ENCODE measurements at places on chromosomes 7 and 10. TPM values are rescaled to one million over a fixed set of nuclear protein-coding genes. Genes with fewer than 3 reads are reported as not detected.

GRCh38 chr10:47438857-47439474 lies 44.9 kb downstream of the ANXA8 start:
- DNase-seq = no peak
- H3K27ac ChIP-seq = no peak overlapping the region
- no peaks in the 10 kb centered on the region for H3K4me1 ChIP-seq
- no peaks in the 10 kb centered on the region for H3K27me3 ChIP-seq
- H3K4me3 ChIP-seq = no peak overlapping the region

Gene EZH2
- total RNA-seq = 2.2 TPM

GRCh38 chr7:144738708-144739314 lies 97.0 kb downstream of the TPK1 start:
- no peaks in the 10 kb centered on the region for H3K36me3 ChIP-seq
- peaks cover 9% of the 10 kb centered on the region for H3K4me1 ChIP-seq
- no peak for DNase-seq
- H3K27ac ChIP-seq = no peak overlapping the region
- H3K27me3 ChIP-seq = no peaks in the 10 kb centered on the region

DNA sequence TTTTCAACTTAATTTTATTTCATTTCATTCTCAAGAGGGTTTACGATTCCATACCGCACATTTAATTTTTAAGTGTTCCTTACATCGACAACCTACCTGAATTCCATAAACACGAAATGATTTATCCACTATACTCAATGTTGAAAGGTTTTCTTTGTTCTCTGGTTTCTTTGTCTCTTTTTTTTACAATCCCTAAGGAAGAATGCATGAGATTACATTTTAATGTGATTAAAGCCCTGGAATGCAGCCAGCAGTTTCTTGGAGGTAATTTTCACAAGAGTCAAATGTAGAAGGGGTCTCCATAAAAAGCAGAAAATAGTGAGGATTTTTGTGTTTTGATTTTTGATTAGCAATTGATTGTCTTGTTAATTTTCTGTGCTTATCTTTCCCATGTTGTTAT lies 59.2 kb upstream of the ADCY1 start:
- H3K27me3 ChIP-seq = no peaks in the 10 kb centered on the region
- no peak overlapping the region for H3K4me3 ChIP-seq
- no peaks in the 10 kb centered on the region for H3K36me3 ChIP-seq
- H3K4me1 ChIP-seq = no peaks in the 10 kb centered on the region

DNA sequence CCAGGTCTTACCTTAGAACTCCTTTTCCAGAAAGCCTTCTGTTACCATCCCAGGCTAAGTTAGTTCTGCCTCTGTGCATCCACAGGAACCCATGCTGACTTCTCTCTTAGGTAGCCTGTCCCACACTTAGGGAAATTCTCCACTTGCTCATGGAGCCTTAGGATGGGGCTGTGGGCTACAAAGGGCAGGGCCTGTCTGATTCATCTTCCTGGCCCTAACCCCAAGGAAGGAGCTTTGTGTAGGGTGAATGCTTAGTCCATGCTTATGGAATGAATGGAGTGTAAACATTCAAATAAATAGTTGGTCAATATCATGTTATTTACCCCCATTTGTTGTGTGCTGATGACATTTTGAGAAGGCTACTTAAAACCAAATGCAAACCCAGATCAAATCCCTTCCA lies 54.7 kb downstream of the EMX2 start:
- no peak for DNase-seq
- no peaks in the 10 kb centered on the region for H3K27me3 ChIP-seq
- H3K27ac ChIP-seq = no peak overlapping the region
- no peak overlapping the region for H3K4me3 ChIP-seq
- H3K36me3 ChIP-seq = no peaks in the 10 kb centered on the region
- no peaks in the 10 kb centered on the region for H3K4me1 ChIP-seq

GRCh38 chr7:14368285-14368684 lies 378.8 kb upstream of the ETV1 start:
- H3K27me3 ChIP-seq = no peaks in the 10 kb centered on the region
- H3K36me3 ChIP-seq = no peaks in the 10 kb centered on the region
- H3K4me1 ChIP-seq = no peaks in the 10 kb centered on the region
- no peak overlapping the region for H3K4me3 ChIP-seq
- no peak for DNase-seq

Gene ABCF2
- total RNA-seq = 30.1 TPM

DNA sequence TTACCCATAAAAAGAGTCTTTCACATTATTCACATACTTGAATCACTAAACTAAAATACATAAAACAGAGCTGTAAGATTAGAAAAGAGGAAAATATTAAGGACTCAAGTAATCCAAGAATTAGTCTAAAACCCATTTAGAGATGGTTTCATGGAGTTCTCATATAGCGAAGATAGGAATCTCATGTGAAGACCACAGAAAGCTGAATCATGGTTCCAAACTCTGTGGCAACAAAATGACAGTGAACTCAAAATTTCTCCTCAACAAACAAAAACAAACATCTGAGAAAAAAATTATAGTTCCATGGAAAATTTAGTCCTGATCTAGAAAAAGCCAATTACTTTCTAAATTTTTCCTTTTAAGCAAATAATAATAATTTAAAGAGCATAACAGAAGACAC lies 34.6 kb downstream of the BAZ1B start:
- no peaks in the 10 kb centered on the region for H3K27me3 ChIP-seq
- no peak overlapping the region for H3K4me3 ChIP-seq
- no peak overlapping the region for H3K27ac ChIP-seq
- H3K36me3 ChIP-seq = peaks cover 43% of the 10 kb centered on the region
- no peak for DNase-seq

GRCh38 chr7:7861211-7861633 lies 107.4 kb upstream of the GLCCI1 start:
- DNase-seq = no peak
- H3K27ac ChIP-seq = no peak overlapping the region
- no peak overlapping the region for H3K4me3 ChIP-seq
- H3K27me3 ChIP-seq = no peaks in the 10 kb centered on the region
- no peaks in the 10 kb centered on the region for H3K36me3 ChIP-seq
- no peaks in the 10 kb centered on the region for H3K4me1 ChIP-seq

Gene CNPY1
- total RNA-seq = not detected

Gene FOXI2
- total RNA-seq = not detected

Gene FGL2
- 47.3 TPM for total RNA-seq

DNA sequence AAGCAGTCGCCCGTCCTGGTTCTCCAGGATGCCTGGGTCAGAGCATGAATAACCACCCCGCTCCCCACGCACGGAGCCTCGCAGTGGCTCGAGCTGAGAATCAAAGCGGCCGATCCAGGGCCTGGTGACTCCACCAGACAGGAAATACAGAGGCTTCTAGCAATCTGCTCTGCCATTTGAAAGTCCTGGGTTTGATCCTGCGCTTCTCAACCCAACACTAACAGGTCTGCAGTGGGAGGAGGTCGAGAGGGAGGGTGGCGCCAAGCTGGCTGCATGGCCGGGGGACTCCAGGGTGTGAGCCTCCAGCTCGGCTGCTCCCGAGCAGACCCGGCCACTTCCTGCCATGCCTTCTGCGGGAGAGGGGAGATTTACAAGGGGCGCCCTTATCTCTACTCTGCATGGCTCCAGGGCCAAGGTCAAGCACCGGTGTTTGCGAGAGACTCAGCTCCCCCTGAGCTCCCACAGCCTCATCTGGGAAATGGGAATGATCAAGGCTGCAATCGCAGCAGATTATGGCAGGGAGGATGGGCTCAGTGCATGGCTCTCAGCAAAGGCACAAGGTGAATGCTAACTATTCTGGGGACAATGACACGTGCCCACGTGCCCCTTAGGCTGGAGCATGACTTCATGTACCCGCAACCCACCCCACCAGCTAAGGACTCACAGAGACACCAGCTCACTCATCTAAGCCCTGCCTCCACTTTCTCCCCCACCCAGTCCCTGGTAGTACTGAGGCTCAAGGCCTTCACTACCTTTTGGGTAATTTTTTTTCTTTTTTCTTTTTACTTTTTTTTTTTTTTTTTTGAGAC lies 73.9 kb upstream of the TNRC18 start:
- peaks cover 40% of the 10 kb centered on the region for H3K36me3 ChIP-seq
- H3K4me3 ChIP-seq = no peak overlapping the region
- DNase-seq = no peak
- H3K4me1 ChIP-seq = peaks cover 12% of the 10 kb centered on the region
- no peak overlapping the region for H3K27ac ChIP-seq

All from upper lobe of left lung (tissue), 6 donors.